ENCODE measurements at places on chromosomes 4 and X.

DNA sequence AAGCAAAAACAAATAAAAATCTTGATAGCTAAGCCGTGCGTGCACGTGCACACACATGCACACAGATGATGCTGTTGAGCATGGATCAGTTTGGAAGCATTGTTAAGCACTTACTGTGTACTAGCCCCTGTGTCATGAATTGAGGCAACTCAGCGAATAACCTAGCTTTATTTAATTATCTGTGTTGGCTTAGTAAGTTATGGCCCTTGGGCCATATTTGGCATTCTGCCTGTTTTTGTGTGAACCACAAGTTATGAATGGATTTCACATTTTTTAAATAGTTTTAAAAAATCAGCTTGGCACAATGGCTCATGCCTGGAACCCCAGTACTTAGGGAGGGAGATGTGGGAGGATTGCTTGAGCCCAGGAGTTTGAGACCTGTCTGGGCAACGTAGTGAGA lies 113.6 kb upstream of the CBLL2 start:
- no peak for DNase-seq

GRCh38 chr4:148800940-148801339 lies 358.7 kb upstream of the NR3C2 start:
- DNase-seq: no peak

DNA sequence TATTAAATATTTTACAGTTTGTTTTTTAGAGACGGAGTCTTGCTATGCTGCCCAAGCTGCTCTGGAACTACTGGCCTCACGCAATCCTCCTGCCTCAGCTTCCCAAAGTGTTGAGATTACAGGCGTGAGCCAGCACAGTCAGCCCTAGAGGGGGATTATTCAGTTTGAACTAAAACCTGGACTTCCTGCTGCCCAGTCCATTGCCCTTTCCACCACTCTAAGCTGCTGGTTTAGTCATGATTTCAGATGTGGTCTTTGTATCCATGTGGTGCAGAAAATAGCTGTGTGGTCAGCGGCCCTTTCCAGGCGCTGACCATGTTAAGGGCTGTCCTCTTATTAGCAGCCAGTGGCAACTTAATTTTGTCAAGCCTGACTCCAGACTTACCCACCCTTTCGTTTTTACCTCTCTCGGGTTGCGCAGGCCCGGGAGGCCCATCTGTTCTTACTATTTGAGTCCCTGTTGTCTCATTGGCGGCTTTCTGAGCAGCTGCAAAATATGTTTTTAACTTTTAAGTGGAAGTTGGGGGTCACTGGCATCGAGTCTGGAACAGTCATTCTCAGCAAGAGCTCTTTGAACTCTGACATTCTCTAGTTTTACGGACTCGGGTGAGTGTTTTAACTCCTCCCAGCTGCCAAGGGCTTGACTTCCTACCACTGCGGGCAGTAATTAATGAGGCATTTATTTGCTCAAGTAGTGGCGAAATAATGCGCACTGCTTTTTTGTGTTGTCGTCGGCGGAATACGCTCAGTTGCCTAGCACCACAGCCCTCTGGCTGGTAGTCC lies 773 bp upstream of the VMA21 start:
- DNase-seq: no peak

- no peak for DNase-seq
Measured at GRCh38 chr4:141346144-141346543, 125.4 kb downstream of the ZNF330 start.

DNA sequence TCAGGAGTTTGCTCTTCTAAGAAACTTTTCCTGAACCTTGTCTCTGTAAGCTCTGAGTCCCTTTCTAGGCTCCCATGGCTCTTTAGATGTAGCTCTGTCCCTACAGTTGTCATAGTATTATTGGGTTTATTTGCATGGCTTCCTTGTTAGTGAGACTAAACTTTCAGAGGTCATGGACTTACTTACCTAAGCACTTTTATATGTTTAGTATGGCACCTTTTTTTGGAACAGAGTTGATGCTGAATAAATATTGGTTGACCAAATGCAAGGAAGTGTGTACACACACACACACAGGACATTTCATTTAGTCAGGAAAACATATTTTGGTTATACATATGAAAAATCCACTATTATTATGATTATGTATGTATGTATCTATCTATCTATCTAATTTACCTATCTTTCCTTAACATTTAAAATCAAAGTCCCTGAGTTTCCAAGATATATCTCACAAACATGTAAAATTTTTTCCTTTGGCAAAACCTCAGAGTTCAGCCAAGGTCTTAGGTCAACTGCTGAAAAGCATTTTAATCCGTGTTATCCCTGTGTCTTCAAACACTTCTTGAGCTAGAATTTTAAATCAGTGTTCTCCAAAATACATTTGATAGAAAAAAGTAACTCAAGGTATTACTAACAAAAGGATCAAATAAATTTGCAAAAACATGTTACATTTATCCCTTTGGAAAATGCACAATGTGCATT lies 47.1 kb upstream of the GBA3 start:
- no peak for DNase-seq

DNA sequence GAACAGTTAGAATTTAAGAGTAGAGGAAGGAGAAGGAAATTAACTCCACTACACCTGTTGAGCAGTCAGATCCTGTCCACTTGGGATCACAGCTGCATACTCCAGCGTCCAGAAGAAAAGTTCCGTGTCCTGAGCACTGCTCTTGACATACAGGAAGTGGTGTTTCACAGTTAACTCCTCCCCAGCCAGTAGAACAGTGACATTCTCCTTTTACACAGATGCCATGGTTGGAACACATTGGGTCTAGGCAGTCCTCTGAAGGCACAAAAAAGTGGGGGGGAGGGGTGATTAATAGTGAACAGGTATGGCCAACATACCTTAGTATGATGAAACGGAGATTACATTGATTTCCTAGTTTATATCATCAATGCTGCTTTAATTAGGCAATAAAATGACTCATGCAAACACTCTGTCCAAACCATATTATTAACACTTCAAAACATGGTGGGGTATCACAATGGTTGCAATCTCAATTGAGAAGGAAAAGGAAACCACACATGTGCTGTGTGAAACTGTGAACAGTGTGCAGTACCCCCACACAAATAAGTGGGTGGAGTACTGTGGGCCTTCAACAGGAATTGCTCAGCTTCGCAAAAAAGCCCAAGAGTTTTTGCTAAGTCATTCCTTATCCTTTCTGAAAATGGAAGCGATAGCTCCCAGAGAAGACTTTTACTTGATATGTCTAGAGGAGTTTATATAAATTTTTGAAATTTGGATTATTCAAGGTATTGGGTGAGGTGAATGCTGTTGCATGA lies 295.6 kb downstream of the SH2D1A start:
- DNase-seq: no peak

DNA sequence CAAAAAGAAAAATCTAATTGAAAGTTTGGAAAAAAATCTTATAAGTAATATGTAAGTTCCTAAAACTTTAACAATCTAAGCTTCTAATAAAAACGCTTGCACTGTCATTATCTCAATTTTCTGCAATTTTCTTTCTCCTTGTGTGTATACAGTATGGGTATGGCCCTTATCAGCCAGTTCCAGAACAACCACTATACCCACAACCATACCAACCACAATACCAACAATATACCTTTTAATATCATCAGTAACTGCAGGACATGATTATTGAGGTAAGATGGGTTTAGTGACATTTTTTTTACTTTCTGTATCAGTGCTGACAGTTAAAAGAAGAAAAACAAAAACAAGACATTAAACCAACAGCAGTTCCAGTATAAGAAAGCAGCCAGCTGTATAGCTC lies 4.9 kb downstream of the STATH start:
- no peak for DNase-seq

GRCh38 chrX:153686711-153687110 lies 1.0 kb upstream of the SLC6A8 start:
- no peak for DNase-seq

DNA sequence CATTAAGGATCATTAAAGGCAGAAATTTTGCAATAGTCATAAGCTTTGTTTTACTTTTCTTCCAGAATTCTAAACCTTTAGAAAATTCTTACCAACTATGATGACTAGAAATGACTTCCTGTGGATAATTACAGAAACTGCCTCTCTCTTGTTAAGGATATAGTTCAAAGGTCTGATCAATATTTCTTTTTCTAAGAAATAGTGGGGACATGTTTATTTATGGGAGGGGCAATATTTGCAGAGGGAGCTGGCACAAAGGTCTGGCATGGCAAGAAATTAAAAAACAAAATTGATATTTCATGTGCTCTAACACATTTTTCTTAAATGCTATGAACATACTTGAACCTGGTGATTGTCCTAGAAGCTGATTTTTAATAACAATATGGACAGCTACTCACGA lies 448.9 kb downstream of the KCTD8 start:
- no peak for DNase-seq

GRCh38 chr4:101667348-101667747 lies 123.2 kb upstream of the BANK1 start:
- no peak for DNase-seq
